Upper lobe of left lung (tissue), 6 donors: ENCODE measurements at places on chromosomes 2 and 18. TPM values are rescaled to one million over a fixed set of nuclear protein-coding genes. Genes with fewer than 3 reads are reported as not detected.

The SERPINB5 gene
- total RNA-seq, result not detected

The GALNT13 gene
- 4.1 TPM for total RNA-seq

The ELOA2 gene
- not detected for total RNA-seq

The SIX2 gene
- total RNA-seq, result not detected

The TBR1 gene
- not detected for total RNA-seq

The ADD2 gene
- total RNA-seq, result 0.30 TPM

DNA sequence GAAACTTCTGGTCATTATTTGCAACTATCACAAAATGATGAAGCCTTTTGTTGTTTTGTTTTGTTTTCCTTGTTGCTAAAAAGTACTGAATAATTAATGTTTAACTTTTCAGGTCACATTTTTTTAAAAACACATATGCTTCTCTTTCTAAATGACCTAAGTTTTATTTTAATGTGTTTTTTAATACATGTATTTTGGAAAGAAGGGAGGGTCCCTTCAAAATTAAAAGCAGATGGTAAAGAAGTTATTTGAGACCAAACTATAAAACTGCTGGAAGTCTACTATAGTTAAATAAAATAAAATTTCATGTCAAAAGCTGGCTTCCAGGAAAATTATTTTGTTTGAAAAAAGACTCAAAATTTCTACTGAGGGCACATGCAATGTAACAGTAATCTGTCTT lies 39.5 kb upstream of the ASNSD1 start:
- no peak for DNase-seq

DNA sequence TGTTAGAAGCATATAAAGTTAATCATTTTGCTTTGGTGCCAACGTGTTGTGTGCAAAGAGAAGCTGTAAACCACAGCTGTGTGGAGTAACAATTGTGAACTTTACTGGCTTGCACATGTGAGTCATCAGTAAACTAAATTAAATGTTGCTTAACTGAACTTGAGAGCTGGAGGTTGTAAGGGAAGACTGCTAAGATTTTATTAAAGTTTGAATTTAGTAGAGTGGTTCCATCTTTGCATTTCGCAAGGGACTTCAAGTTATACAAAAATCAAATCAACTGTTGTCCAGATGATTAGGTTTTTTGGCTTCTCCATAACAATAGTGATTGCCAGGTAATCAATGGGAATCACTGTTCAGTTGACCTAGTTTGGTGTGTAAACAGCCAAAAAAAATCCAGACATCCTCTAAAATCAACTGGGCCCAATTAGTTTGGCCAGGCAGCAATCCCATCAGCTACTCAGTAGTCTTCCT lies 247.4 kb downstream of the MYO3B start:
- DNase-seq, result no peak

GRCh38 chr2:174667250-174667860 lies 69.8 kb upstream of the WIPF1 start:
- no peak for DNase-seq

DNA sequence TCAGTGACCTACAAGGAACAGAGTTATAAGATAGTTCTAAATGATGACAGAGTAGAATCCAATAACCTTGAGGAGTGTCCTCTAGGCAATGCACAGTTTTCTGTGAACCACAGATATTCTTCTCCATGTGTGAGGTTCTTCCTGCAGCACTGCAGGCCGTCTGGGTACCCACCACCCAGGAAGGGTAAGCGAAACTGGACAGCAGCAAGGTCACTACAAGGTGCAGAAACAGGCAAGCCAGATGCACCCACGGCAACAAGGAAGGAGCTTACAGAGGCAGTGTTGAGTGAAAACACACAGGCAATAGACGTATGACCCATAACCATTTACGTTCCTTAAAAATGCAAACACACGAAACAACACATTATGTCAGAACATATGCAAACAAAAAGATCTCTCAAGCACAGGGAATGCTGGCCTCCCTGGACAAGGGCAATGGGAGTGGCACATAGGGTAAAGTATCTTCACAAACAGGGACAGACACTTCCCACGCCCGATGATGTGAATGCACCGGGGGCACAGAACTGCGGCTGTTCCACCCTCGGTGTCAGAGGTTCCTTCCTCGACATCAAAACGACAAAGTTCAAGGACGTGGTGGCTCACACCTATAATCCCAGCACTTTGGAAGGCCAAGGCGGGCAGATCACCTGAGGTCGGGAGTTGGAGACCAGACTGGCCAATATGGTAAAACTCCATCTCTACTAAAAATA lies 84.1 kb downstream of the NDUFA10 start:
- no peak for DNase-seq

- no peak for DNase-seq
Measured at GRCh38 chr2:43531251-43531650, 64.6 kb downstream of the THADA start.

DNA sequence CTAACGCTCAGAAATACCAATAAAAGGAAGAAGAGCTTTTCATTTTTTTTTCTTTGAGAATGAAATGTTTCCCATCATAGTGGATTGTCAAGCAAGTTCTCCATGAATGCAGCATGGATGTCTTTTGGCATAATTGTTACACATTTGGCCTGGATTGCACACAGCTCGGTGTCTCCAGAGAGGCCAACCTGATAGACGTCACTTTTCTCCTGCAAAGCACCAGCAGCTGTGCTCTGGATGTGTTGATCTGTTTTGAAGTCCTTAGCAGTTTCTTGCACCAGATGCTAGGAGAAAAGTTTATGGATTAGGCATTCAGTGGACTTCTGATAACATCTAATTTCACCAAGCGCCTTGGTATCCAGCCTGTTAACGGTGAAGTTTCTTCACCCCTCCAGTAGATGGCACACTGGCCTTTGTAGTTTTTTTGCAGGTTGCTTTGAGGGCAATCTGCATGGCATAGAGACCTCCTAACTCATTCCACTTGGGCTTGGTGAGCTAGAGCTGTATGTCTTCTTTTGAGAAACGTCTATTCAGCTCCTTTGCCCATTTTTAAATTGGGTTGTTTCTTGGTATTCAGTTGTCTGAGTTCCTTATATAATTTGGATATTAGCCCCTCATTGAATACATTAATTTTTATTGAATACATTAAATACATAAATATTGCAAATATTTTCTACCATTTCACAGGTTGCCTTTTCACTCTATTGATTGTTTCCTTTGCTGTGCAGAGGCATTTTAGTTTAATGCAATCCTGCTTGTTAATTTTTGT lies 59.7 kb downstream of the PTH2R start:
- DNase-seq, result no peak

DNA sequence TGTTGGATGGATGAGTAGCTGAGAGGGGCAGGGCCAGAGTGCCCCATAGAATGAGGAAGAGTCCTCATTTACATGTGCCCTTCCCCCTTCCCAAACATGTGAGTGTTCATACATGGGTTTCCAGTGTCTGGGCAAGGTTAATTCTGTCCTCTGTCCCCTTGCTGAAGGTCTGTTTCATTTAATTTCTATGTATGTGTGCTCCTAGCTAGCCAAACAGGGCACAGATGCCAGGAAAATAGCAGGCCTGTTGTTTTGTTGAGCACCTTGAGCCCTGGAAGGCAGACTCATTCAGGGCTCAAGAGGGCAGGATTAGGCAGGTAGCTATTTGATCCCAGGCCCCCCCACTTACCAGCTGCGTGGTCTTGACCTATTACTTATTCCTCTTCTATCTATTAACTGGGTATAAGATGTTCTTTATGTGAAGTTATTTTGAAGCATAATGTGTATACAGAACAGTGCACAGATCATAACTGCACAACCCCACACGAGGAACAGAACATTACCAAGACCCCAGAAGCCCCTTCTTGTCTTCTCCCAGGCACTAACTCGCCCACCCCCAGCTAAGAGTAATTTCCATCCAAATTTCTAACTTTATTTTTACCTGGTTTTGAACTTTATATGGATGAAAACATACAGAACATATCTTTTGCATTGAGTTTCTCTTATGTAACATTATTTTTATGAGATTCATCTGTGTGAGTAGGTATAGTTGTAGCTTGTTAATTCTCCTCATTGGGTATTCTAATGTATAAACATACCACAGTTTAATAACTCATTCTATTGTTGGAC lies 164.3 kb downstream of the RPIA start:
- no peak for DNase-seq

DNA sequence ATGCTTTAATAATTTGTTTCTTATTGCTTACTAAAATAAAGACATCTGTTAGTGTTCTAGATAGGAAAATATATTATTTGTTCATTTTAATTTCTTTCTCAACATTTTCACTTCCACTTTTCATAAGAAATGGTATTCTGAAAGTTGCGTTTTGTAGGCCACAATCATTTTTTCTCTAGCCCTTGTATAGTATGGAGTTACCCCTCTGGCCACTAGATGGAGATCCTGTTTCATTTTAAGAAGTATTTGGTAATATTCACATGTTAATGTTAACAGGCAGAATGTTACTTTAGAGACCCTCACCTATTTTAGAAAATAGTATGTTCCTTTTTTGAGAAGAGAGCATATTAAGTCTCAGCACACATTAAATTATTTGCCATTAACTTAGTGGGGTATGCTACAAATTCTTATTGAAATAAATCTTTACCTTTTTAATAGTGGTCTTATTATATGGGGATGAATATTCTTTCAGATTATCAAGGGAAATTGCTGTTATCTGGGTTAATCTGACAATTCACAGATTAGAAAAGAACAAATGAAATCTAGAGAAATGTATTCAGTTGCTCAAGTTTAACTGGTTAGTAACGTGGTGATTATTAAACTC lies 73.9 kb upstream of the TTC27 start:
- no peak for DNase-seq

DNA sequence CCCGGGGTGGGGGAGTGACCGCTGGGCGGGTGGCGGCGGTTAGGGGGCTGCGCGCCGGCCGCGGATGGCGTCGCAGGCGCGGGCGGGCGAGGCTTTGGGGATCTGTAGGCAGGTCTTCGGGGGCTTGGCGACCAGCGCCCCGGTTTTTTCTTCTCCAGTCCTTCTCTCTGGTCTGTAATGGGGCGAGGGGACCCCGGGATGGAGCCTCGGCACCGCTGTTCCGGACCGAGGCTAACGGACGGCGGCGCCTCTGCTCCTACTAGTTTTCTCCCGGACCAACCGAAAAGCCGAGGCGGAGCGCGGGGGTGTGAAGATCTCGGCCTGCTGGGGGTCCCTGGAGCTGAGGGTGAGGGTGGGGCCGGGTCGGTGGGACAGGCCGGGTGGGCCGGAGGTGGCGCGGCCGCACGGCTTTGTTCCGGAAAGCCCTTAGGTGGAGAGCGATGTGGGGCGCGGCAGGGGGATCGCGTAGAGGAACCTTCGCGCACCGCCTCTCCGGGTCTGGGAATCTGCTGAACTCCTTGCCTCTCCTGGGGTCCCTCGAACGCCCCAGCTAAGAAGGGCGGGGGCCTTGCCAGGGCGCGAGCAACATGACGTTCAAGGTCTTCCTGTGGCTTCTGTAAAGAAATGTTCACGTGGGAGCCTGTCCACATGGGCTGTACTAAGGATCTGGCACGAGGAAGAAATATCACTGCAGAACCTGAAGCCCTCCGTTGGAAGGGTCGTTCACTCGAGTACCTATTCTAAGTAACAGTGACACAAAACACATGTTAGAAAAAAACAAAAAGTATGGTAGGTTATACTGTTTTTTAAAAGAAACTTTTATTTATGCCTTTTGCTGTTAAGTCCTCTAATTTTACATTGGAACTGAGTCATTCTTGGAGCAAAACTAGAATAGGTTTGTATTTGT lies 861 bp downstream of the SLC39A10 start:
- peak; percentile 89 for DNase-seq

DNA sequence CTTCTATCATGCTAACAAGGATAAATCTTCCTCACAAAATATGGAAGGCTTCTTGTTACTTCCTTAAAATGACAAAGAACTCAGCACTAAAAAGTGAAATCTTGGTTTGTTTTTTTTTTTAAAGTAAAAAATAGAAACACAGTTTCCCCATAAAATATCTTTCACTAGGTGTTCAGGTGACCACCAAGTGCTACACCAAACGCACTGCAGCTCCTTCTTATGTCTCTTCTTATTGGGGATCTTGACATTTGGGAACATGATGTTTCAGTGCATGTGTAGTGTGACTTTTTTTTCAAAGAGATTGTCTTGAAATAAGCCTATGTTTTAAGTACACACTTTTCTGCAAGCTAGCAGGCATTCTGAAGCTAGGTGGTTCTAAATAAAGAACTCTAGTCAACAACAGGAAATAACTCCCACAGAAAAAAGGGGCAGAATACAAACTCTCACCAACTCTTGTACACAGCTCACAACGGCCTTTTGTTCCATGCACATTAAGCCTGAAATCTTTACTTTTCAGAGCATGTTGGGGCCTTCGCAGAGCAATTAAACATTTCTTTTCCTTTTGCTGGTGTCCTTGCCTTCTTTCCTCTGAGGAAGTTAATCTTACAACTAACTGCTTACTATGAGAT lies 13.2 kb upstream of the SERTAD2 start:
- no peak for DNase-seq

DNA sequence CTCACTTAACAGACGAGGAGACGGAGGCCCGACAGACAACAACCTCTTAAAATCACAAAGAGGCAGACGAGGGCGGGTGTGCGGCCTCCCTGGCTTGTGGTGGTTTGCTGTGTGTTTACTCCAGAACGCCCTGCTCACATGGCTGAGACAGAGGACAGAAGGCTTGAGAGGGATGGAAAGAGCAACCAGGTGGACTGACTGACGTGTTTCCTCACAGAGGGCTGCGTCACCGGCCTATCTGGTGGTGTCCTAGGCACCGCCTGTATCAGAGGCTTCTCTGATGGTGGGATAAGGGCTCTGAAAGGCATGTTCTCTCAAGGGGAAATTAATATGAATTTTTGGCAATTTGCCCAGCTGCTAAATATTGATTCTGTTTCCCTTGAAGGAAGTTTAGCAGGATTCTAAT lies 47.0 kb upstream of the RALBP1 start:
- DNase-seq, result no peak

DNA sequence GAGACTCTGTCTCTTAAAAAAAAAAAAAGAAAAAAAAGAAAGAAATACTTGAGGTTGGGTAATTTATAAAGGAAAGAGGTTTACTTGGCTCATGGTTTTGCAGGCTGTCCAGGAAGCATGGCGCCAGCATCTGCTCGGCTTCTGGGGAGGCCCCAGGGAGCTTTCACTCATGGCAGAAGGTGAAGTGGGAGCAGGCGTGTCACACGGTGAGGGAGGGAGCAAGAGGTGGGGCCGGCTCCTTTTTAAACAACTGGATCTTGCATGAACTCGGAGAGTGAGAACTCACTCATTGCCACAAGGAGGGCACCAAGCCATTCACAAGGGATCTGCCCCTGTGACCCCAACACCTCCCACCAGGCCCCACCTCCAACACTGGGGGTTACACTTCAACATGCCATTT lies 30.6 kb downstream of the CYP26B1 start:
- no peak for DNase-seq

DNA sequence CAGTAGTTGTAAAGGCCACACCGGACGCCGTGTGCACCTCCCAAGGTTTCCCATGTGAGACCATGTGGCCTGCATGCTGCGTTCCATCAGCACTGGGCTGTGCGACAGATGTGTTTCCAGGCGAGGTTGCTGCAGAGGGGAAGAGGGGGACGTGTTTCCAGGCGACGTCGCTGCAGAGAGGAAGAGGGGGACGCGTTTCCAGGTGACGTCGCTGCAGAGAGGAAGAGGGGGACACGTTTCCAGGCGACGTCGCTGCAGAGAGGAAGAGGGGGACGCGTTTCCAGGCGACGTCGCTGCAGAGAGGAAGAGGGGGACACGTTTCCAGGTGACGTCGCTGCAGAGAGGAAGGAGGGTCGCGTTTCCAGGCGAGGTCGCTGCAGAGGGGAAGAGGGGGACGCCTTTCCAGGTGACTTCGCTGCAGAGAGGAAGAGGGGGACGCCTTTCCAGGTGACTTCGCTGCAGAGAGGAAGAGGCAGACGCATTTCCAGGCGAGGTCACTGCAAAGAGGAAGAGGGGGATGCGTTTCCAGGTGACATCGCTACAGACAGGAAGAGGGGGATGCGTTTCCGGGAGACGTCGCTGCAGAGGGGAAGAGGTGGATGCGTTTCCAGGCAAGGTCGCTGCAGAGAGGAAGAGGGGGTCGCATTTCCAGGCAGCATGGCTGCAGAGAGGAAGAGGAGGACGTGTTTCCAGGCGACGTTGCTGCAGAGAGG lies 24.5 kb downstream of the NFATC1 start:
- DNase-seq, result peak; percentile 37
